ENCODE measurements at places on chromosomes 7 and 10.

- no peak overlapping the region for H3K27ac ChIP-seq
- no peak overlapping the region for H3K4me3 ChIP-seq
- no peak for DNase-seq
Measured at GRCh38 chr7:18221377-18222293, 194.0 kb upstream of the PRPS1L1 start.

GRCh38 chr7:101985903-101986734 lies 168.7 kb downstream of the CUX1 start:
- no peak for DNase-seq
- H3K4me1 ChIP-seq = no peaks in the 10 kb centered on the region
- no peaks in the 10 kb centered on the region for H3K36me3 ChIP-seq
- H3K27ac ChIP-seq = no peak overlapping the region

- H3K4me3 ChIP-seq = no peak overlapping the region
- no peaks in the 10 kb centered on the region for H3K27me3 ChIP-seq
- no peaks in the 10 kb centered on the region for H3K4me1 ChIP-seq
- no peak overlapping the region for H3K27ac ChIP-seq
- no peaks in the 10 kb centered on the region for H3K36me3 ChIP-seq
Measured at GRCh38 chr10:130244928-130245495, 108.8 kb downstream of the GLRX3 start.

GRCh38 chr10:16602104-16602775 lies 80.6 kb upstream of the C1QL3 start:
- no peaks in the 10 kb centered on the region for H3K36me3 ChIP-seq
- no peaks in the 10 kb centered on the region for H3K4me1 ChIP-seq
- DNase-seq = no peak
- no peak overlapping the region for H3K4me3 ChIP-seq

GRCh38 chr10:100731407-100732240 lies 13.8 kb upstream of the PAX2 start:
- H3K27ac ChIP-seq = no peak overlapping the region
- no peaks in the 10 kb centered on the region for H3K36me3 ChIP-seq
- peaks cover 56% of the 10 kb centered on the region for H3K27me3 ChIP-seq

DNA sequence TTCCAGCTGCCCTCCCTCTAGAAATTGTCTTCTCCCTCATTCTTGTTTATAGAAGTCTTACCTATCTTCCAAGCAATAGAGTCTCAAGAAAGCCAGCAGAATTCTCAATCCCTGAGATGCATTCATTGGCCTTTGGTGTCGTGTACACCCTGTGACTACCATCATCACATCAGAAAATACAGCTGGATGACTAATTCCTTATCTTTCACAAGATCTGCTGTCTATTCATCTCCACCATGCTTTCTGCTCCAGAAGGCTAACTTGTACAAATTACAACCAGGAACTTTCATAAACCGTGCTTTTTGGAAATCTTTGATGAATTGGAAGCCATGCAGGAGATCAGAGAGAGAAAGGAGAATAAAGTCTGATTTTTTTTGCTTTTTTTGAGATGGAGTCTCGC lies 1062.9 kb upstream of the GHITM start:
- no peak overlapping the region for H3K4me3 ChIP-seq
- no peak overlapping the region for H3K27ac ChIP-seq
- no peak for DNase-seq
- H3K27me3 ChIP-seq = no peaks in the 10 kb centered on the region
- no peaks in the 10 kb centered on the region for H3K36me3 ChIP-seq
- H3K4me1 ChIP-seq = no peaks in the 10 kb centered on the region

GRCh38 chr10:48568131-48568530 lies 36.7 kb downstream of the ARHGAP22 start:
- no peaks in the 10 kb centered on the region for H3K4me1 ChIP-seq
- H3K36me3 ChIP-seq = no peaks in the 10 kb centered on the region
- no peak for DNase-seq
- H3K27me3 ChIP-seq = no peaks in the 10 kb centered on the region
- H3K4me3 ChIP-seq = no peak overlapping the region

GRCh38 chr10:93913706-93914105 lies 19.9 kb downstream of the SLC35G1 start:
- no peak overlapping the region for H3K4me3 ChIP-seq
- DNase-seq = no peak
- no peak overlapping the region for H3K27ac ChIP-seq
- H3K36me3 ChIP-seq = no peaks in the 10 kb centered on the region
- H3K4me1 ChIP-seq = no peaks in the 10 kb centered on the region

- H3K27me3 ChIP-seq = no peaks in the 10 kb centered on the region
- no peak overlapping the region for H3K4me3 ChIP-seq
- H3K4me1 ChIP-seq = no peaks in the 10 kb centered on the region
- DNase-seq = no peak
Measured at GRCh38 chr7:112025556-112025955, 180.6 kb downstream of the DOCK4 start.

DNA sequence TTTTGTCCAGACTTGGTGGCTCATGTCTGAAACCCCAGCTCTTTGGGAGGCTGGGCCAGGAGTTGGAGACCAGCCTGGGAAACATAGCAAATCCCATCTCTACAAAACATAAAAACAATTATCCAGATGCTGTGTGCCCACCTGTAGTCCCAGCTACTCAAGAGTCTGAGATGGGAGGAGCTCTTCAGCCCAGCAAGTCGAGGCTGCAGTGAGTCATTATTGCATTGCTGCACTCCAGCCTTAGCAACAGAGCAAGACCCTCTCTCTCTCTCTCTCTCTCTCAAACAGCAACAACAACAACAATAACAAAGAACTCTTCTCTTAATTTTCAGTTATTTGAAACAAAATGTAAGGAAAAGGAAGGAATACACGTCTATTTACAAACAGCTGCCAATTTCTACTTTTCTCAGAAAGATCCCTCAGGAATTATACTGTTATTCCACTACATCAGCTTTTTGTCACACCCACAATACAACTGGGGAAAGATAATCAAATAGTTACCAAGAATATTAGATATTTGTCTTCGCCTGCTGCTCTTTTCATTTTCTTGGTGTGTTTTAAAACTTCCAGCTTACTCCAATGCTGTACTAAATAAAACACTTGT lies 5.1 kb upstream of the TSPAN12 start:
- H3K36me3 ChIP-seq = no peaks in the 10 kb centered on the region
- H3K4me1 ChIP-seq = peaks cover 4% of the 10 kb centered on the region
- H3K4me3 ChIP-seq = no peak overlapping the region
- no peak for DNase-seq

GRCh38 chr7:151110941-151111645 lies 24.8 kb downstream of the AGAP3 start:
- no peak overlapping the region for H3K27ac ChIP-seq
- no peak overlapping the region for H3K4me3 ChIP-seq
- H3K4me1 ChIP-seq = peaks cover 3% of the 10 kb centered on the region
- DNase-seq = peak; percentile 83

DNA sequence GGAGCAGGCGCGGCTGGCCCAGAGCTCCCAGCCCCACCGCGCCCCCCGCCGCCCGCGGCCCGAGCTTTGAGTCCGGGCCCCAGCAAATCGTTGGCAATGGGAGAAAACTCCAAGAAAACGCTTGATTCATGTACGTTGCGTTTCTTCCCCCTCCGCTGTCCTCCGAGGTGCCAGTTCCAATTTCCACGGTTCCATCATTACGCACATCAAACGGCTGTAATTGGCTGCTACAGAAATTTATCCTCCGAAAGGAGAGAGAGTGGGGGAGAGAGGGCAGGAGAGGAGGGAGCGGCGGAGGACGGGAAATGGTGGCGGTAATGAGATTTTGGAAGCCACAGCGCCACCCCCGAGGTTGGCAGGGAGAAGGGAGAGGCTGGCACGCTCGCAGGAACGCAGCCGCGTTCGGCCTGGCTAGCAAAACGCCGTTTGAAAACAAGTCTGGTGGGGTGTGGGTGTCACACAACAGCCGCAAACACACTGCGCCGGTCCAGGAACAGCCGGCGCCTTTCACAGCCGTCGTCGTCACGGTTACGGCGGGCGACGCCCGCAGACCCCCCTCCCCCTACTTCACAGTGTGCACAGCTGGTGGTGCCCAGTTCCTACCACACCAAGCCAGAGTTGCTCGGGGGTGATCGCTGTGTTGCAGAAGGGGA lies 57.5 kb downstream of the UNCX start:
- no peak overlapping the region for H3K27ac ChIP-seq
- no peaks in the 10 kb centered on the region for H3K27me3 ChIP-seq
- H3K4me1 ChIP-seq = no peaks in the 10 kb centered on the region
- H3K36me3 ChIP-seq = no peaks in the 10 kb centered on the region

DNA sequence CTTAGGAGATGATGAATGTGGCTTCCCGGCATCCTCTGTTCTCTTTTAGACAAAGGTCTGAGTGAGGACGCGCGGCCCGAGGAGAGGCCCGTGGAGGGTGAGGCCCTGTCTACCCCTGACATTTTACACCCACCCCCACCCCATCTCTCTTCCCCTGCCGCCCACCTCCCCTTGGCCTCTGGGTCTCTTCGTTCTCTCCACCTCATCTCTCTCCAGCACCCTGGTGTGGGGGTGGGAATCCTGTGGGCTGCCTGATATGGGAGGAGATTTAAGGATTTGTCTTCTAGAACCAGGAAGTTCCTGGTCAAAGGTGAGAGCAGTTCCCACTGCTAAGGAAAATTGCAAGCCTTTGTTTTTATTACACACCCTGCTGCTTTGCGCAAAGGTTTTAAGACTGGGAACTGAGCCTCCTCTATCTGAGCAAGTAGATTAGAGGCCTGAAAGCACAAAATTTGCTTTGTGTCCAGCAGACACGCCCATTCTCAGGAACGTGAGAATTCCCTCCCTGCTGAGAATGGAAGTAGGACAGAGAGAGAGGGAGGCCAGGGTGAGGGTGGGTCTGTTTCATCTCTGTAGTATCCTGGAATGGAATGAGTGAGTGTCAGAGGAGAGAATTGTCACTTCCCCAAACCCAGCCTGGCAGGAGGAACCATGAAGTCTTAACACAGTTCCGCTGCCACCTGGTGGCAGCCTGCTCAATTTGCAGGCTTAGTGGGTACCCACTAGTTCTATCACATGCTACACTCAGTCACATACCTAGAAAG lies 91.2 kb downstream of the GTF2IRD1 start:
- H3K27ac ChIP-seq = no peak overlapping the region
- H3K27me3 ChIP-seq = no peaks in the 10 kb centered on the region
- DNase-seq = peak; percentile 71
- H3K4me1 ChIP-seq = no peaks in the 10 kb centered on the region
- no peak overlapping the region for H3K4me3 ChIP-seq
- H3K36me3 ChIP-seq = no peaks in the 10 kb centered on the region

- no peaks in the 10 kb centered on the region for H3K4me1 ChIP-seq
- no peaks in the 10 kb centered on the region for H3K36me3 ChIP-seq
- H3K27ac ChIP-seq = no peak overlapping the region
- peak; percentile 56 for DNase-seq
- H3K27me3 ChIP-seq = no peaks in the 10 kb centered on the region
Measured at GRCh38 chr10:88194041-88194887, 330.8 kb downstream of the PTEN start.

DNA sequence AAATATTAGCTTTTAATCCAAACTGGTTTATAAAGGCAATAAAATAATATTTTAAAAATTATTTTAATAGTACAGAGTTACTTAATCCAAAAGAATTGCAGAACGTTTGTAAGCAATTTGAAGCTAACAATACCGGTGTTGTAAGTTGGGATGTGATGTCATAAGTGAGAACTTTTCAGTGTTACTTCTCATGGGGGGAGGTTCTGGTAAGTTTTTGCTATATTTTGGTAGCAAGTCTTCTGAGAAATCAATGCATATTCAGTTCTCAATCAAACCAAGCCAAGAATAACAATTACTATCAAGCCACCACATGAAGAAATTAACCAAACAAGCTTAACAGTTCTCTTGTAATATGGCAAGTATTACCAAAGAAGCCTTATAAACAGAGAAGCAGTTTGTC lies 147.1 kb upstream of the ASAH2 start:
- DNase-seq = no peak
- no peak overlapping the region for H3K27ac ChIP-seq
- no peaks in the 10 kb centered on the region for H3K4me1 ChIP-seq
- no peaks in the 10 kb centered on the region for H3K36me3 ChIP-seq
- H3K4me3 ChIP-seq = no peak overlapping the region

DNA sequence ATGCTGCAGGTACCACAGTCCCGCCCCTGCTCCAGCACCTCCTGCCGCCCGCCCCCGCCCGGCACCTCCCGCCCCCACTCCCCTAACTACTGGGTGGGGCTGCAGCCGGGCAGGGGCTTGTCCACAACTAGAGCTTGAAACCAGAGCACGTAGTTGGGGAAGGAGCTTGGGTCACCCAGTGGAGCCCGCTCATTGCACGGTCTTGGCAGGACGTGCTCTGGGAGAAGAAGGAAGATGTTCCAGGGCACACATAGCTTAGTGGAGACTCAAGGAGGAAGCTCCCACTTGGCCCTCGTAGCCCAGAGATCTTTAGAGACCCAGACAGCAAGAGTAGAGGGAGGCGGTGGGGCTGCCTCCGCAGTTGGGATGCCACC lies 692 bp downstream of the IGFBP1 start:
- peak overlapping the region; percentile 36 for H3K4me3 ChIP-seq
- H3K27me3 ChIP-seq = no peaks in the 10 kb centered on the region
- H3K36me3 ChIP-seq = no peaks in the 10 kb centered on the region
- H3K4me1 ChIP-seq = peaks cover 13% of the 10 kb centered on the region
- DNase-seq = no peak

- no peak for DNase-seq
- H3K27ac ChIP-seq = peak overlapping the region; percentile 31
- H3K4me1 ChIP-seq = no peaks in the 10 kb centered on the region
- no peaks in the 10 kb centered on the region for H3K27me3 ChIP-seq
- peaks cover 27% of the 10 kb centered on the region for H3K36me3 ChIP-seq
Measured at GRCh38 chr7:140375892-140376730, 22.2 kb downstream of the SLC37A3 start.

DNA sequence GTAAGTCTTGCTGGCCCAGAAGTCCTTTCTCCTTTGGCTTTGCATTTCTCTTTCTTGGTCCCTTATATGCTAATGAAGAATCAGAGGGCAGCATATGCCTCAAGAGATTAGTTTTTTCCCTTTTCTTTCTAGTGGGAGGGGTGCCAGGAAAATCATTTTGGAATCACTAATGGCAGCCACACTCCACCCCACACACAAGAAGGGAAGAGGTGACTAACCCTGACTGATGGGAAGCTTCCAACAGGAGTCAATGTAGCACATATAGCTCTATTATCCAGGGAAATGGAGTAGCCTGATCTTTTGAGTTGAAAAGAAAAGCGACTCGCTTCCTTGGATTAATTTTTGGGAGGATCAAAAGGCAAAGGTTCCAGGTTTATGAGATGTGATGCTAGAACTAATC lies 225.3 kb downstream of the KIF20B start:
- H3K27me3 ChIP-seq = no peaks in the 10 kb centered on the region
- DNase-seq = no peak
- H3K4me1 ChIP-seq = no peaks in the 10 kb centered on the region
- H3K4me3 ChIP-seq = no peak overlapping the region
- no peak overlapping the region for H3K27ac ChIP-seq

DNA sequence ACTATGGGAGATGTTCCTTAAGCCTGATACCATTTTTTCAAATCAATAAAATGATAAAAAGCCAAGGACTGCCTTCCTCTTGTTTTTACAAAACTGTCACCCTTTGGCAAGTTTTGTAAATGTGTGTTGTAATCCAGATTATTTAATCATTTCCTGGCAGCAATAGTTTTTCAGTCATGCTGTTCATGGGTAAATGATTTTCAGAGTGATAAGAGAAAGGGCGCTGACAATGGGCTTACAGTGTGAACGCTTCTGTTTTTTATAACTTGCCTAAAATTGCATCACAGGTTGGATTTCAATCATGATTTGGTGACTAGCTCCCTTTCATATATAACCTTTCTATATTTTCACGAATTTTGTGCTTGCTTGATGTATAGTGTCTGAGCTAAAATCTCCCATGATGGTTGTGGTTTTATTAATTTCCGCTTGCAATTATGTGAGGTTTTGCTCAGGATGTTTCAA lies 19.0 kb upstream of the DMBT1 start:
- DNase-seq = no peak
- H3K27me3 ChIP-seq = no peaks in the 10 kb centered on the region
- no peaks in the 10 kb centered on the region for H3K36me3 ChIP-seq
- H3K27ac ChIP-seq = no peak overlapping the region

- H3K27ac ChIP-seq = no peak overlapping the region
- H3K36me3 ChIP-seq = no peaks in the 10 kb centered on the region
Measured at GRCh38 chr7:14639801-14640200, 262.8 kb downstream of the DGKB start.
